GM13977 (cell line): ENCODE measurements at places on chromosomes 11 and 22.

DNA sequence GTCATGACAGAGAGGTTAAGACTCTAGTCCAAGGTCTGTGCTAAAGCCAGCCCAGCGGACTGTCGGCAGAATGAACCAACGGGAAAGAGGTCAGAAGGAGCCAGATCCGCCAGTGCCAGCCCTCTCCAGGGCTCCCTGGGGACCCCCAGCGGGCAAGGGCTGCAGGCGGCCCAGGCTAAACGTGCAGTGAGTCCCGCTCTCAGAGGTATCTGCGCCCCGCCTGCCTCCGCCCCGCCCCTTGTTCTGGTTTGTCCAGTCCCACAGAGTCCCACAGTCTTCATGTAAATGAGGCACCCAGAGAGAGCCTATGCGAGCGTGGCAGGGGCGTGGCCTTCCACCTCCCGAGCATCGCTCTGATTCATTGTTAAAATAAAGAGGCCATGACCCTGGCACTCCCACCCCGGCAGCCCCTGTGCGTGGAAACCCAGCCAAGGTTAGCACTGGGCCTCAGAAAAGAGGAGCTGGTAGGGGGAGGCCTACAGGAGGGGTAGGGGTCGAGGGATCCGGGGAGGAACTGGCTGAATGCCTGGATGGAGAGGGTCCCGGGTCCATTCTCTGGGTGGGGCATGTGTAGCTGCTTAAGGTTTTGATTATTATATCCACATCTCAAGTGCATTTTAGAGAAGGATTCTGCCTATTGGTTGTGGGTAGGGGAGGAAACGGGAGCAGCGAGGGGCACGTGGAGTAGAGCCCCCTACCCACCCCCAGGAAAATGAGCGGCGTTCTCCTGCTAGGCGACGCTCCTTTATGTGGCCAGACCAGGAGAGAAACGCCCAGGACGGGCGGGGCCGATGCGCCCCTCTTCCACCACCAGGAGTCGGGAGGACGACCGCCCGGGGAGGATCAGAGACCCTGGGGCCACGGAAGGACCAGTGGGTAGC is at the start of gene TRIOBP:
TSS of gene TRIOBP (plus strand) at position 392 of the 881 bp plus-strand sequence. CDS start 4,318 bp downstream, outside the sequence.
- peak; percentile 81 for DNase-seq

GRCh38 chr11:28559492-28559891 is 451.3 kb downstream of the METTL15 start:
- no peak for DNase-seq

DNA sequence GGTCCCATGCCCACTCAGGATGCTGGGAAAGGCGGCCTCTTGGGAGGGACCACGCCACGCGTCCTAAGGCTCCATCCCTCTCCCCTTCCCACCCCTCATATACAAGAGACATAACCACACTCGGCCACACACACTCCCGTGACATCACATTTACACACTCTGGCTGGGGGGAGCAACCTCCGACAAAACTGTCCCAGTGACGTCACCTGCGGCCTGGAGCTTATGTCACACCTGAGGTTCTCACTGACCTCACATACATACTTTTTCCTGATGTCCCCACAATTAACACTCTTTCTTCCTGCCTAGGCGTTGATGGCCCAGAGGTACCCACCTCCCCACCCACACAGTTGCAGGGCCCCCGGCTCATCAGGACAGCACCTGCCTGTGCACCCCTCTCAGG is 1.9 kb downstream of the ELFN2 start:
- DNase-seq, result no peak

DNA sequence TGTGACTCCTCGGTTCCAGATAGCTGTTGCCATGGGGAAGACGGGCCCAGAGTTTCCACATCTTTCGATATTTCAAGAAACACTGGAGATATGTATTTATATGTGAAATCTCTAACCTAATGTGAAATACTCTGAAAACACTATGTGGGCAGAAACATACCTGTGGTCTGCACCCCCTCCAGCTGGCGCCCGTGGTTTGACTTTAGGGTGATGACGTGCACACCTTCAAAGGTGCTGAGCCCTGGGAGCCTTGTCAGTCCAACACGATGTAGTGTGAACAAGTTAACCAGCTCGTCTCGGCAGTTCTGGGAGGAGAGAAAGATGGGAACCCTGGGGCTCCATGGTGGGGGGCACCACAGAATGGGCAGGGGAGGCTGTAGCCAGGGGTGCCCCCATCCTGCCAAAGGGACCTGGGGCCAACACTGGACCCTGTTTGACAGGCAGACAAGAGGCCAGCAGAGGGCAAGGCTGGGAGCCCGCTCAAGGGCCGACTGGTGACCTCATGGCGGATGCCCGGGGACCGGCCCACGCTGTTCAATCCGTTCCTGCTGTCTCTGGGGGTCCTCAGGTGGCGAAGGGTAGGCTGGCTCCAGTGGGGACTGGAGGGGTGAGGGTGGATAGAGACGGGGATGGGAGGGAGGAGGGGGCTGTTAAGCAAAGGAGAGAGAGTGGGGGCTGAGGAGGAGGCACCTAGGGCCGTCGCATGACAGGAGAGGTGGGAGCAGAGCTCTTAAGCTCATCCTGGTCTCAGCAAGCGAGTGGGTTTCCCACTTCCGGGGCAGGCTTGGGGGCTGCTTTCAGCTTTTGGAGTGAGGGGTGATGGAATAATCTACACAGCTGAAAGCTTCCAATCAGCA is 43.8 kb downstream of the TRIOBP start:
- no peak for DNase-seq

DNA sequence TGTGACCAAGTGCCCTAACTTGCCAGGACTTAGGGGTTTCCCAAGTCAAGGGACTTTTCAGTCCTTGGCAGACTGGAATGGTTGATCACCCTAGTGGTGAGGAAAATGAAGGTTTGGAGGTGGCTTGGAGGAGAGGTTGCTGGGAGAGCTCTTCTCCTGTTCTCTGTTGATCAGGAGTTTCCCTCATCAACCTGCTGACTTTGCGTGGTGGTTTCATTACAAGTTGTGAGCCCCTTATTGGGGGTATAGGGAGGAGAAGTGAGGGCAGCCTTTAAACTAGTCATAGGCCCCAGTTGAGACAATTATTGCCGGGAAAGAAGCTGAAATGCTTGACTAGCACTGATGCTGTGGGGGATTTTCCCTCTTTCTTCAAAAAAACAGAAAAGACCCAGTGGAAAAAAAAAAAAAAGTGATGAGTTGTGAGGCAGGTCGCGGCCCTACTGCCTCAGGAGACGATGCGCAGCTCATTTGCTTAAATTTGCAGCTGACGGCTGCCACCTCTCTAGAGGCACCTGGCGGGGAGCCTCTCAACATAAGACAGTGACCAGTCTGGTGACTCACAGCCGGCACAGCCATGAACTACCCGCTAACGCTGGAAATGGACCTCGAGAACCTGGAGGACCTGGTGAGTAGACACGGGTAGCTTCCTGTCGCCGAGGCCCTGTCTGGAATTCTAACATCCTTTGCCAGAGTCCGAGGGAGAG is at the start of gene CXCR5:
TSS of gene CXCR5 (plus strand) at position 525 of the 704 bp plus-strand sequence. CDS start at position 575, 50 bp downstream.
- peak; percentile 80 for DNase-seq

DNA sequence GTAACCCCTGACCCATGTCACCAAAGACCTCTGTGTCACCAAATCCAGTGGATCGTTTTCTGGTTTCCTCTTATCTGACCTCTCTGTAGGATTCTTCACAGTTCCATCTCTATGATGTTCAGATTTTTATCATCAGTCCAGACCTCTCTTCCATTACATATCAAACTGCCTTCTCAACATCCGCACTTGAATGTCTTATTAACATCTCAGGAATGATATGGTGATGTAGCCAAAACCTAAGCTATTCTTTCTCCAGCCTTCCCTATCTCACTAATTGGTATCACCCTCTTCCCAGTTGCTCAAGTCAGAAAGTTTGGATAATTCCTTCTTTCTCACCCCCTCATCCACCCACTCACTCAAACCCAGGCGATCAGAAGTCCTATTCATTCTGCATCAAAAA is 13.4 kb downstream of the APLNR start:
- DNase-seq, result no peak

- DNase-seq, result no peak
Measured at GRCh38 chr11:33109294-33109895, 51.9 kb downstream of the CSTF3 start.

DNA sequence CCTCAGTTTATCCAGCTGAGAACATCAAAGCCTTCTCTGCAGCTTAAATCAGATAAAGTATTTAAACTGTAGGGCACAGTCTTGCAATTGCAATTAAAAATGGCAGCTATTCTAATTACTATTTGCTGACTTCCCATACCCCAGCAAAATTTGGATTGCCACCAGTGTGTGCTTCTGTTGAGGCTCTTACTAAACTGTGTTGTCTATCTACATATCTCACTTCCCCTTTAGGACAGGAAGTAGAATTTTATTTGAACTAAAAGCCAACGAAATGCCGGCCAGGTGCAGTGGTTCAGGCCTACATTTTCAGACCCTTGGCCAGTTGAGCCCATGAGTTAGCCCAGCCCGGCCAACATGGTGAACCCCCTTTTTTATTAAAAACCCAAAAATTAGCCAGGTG is 7.1 kb downstream of the SAA4 start:
- peak; percentile 65 for DNase-seq

DNA sequence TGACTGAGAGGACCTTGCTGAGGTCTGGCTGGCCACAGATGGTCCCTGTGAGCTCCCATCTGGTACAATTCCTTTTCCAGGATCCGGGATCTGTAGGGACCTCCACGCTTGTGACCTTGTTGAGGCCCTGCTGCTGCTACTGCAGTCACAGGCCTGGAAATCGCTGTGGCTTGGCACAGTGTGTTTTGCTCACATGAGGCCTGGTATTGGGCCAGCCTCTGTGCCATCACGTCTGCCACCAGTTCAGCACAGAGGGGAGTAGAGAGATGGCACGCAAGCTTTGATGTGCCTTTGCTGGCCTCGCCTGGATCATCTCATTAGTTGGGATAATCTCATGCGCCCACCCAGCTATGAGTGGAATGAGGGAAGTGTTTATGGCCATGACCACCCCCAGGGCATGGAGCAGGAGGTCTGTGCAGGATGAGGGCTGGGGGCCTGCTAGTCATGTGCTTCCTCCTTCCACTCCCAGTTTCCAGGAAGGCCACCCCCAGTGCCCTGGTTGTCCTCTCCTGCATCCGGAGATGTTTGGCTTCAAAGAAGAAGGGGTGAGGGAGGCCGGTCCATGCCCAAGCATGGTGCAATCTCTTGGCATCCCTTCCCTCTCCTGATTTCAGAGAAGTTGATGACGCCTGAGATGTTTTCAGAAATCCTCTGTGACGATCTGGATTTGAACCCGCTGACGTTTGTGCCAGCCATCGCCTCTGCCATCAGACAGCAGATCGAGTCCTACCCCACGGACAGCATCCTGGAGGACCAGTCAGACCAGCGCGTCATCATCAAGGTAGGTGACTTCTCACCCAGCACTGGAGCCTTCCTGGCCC is 22.4 kb downstream of the DERL3 start:
- DNase-seq, result no peak

GRCh38 chr11:123203934-123204333 is 8.9 kb upstream of the CLMP start:
- DNase-seq, result no peak

- no peak for DNase-seq
Measured at GRCh38 chr22:46240506-46240905, 9.6 kb downstream of the CDPF1 start.

- no peak for DNase-seq
Measured at GRCh38 chr11:134915212-134915611, 503.2 kb upstream of the B3GAT1 start.

DNA sequence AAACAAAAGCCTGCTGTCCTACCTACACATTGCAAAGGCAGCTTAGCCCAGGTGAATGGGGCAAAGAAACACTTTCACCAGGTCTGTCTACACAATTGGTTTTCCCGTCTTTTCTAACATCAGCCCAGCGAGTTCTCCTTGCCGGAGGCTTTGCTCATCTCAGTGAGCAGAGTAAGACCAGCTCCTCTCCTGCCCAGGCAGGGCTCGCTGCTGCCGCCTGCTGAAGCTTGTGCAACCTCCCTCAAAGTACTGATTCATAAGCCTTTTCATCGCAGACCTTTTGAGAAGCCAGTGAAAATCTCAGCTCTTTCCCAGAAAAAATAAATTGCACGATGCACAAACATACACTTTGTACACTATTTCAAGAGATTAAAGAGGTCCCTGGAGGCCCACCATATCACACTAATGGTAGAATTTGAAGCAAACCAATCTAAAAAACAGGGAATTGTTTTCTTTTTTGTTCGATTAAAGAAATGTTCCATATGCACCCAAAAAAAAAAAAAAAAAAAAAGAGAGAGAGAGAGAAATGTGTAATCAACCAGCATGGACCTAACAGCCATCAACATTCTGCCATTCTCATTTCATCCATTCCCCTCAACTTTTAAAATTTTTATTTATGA is 328.1 kb upstream of the MPPED2 start:
- peak; percentile 12 for DNase-seq

DNA sequence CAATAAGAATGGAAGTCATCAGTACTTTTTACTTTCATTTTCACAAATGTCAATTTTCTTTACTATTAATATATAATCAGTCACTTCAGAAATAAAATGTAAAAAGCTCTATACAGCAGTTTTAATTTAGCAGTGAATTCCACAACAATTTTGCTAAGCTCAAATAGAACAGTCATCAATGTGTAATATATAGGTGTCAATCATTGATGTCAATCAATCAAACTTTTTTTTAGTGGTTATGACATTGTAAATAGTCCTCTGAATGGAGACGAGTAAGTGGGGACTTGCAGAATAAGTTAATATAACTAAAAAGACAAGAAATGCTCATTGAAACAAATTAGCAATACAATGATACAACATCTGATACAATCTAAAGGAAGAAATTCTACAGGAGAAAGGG is 327.4 kb downstream of the GUCY1A2 start:
- no peak for DNase-seq

DNA sequence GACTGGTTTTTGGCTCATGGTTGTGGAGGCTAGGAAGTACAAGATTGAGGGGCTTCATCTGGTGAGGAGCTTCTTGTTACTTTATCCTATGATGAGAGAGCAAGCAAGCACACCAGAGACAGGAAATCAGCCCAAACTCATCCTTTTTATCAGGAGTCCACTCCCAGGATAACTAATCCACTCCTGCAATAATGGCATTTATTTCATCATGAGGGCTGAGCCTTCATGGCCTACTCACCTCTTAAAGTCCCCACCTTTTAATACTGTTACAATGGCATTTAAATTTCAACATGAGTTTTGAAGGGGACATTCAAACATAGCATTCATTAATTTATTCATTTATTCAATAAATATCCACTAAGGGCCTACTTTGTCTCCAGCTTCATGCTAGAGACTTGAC is 60.9 kb downstream of the PARVA start:
- DNase-seq, result no peak

GRCh38 chr11:47453365-47453764 is 4.4 kb upstream of the RAPSN start:
- no peak for DNase-seq

DNA sequence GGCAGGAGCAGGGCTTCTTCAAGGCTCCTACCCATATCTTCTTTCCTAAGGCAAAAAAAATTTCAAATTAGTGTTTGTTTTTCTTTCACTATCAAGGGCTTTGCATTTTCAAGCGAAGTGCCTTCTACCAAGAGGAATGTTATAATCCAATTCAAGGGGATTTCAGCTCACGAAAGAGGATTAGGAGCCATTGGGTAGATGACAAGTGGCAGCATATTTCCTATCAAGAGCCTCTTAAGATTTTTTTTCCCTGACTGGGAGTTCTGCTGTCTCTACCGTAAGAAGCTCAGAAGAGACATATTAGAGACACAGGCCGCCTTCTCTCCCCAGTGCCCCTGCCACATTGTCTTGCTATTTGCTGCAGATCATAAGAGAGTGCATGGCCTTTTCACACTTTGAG is 55.9 kb upstream of the BMAL1 start:
- DNase-seq, result no peak
